ENCODE measurements at places on chromosomes 4 and X. TPM values are rescaled to one million over a fixed set of nuclear protein-coding genes. Genes with fewer than 3 reads are reported as not detected.

Gene ANOS1
- 1.7 TPM for total RNA-seq

Gene UVSSA
- 56.9 TPM for total RNA-seq

Gene MAML3
- 4.7 TPM for total RNA-seq

DNA sequence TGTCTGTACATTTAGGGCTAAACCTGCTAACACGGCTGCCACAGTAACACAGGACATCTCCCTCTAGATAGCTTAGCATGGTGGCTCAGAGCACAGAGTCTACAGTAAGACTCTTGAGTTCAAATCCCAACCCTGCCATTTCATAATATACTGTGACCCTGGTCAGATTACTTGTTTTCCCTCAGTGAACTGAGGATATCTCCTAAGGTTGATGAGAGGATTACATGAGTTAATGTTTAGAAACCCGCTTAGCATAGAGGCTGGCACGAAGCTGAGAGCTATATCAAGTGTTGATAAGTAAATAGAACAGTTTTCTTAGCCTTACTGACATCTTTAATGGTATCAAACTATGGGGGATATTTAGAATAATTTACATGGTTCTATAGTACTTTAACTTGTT lies 37.2 kb downstream of the CASP3 start:
- DNase-seq: no peak
- H3K4me3 ChIP-seq: no peak overlapping the region
- no peaks in the 10 kb centered on the region for H3K4me1 ChIP-seq
- H3K27ac ChIP-seq: no peak overlapping the region
- no peaks in the 10 kb centered on the region for H3K27me3 ChIP-seq

DNA sequence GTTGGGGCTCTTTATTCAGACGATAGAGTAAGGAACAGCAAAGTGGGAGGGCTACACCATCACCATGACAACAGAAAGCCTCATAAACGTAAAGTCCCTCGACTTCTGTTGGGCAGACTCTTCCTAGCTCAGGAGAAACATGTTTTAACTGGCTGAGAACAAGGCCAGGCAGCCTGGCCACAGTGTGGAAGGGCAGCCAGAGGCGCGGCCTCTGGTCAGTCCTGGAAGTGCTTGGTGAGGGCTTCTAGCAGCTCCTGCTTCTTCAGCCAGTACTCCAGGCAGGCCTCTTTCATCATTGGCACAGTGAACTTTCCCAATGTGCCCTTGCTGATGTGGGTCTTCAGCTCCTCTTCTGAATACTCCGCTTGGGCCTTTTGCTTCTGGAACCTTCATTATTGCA lies 690.9 kb downstream of the PCDH19 start:
- H3K4me1 ChIP-seq: no peaks in the 10 kb centered on the region
- no peak for DNase-seq
- no peak overlapping the region for H3K4me3 ChIP-seq
- no peaks in the 10 kb centered on the region for H3K36me3 ChIP-seq
- no peaks in the 10 kb centered on the region for H3K27me3 ChIP-seq

DNA sequence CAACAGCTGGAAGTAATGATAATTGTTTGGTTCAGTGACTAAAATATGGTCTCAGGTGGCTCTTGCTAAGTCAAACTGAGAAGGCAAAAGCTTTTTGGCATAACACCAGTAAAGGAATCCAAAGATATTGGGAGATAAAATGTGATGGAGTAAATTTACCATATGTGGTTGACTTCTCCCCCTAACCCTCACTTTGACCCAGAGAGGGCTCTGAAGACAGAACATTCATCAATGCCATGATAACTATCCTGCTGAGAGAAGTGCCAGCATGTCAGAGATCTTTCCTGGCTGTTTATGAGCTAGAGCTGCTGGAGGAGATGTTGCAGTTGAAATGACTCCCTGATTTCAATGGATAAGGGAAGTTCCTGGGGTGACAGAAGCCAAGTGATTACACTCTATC lies 213.4 kb downstream of the SPCS3 start:
- H3K4me3 ChIP-seq: no peak overlapping the region
- no peak for DNase-seq
- no peaks in the 10 kb centered on the region for H3K27me3 ChIP-seq
- H3K4me1 ChIP-seq: no peaks in the 10 kb centered on the region
- H3K27ac ChIP-seq: no peak overlapping the region

GRCh38 chrX:14775416-14775815 lies 97.5 kb downstream of the FANCB start:
- no peak overlapping the region for H3K27ac ChIP-seq
- no peaks in the 10 kb centered on the region for H3K36me3 ChIP-seq
- no peaks in the 10 kb centered on the region for H3K4me1 ChIP-seq
- DNase-seq: no peak
- H3K27me3 ChIP-seq: no peaks in the 10 kb centered on the region

Measured in ascending aorta (tissue), 2 donors.